Pulmonary artery endothelial cell (primary cell): ENCODE measurements at places on chromosomes 5 and 9.

DNA sequence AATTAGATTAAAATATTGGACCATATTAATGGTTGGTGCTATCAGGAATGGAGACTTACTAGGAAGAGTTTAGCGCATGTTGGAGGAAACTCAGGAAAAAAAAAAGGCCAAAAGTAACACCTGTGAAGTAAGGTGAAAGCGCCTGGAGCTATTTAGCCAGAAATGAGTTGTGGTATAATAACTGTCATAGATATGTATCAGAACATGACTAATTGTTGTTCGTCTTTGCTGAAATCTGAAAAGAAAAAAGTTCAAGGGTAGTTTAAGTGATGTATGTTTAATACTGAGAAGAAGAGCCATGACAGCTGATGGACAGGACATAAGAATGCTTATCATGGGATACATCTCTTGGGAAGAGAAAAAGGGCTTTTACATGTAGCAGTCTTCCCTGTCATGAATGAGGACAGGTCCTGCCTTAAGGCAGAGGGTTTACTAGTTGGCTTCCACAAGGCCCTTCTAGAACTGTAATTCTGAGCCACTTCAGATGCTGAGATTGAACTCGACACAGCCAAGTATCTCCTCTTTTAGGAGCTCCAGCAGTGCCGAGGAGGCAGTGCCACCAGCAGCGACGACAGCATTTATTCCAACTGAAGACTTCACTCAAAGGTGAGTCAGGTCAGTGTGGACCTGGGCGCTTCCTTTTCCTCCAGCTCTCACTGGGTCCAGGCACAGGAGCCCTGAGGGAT, 940 bp upstream of the CAMK4 start:
- no peak for DNase-seq

- no peak for DNase-seq
These were observed 614.7 kb downstream of the CSNK1G3 start for GRCh38 chr5:124126504-124127217.

DNA sequence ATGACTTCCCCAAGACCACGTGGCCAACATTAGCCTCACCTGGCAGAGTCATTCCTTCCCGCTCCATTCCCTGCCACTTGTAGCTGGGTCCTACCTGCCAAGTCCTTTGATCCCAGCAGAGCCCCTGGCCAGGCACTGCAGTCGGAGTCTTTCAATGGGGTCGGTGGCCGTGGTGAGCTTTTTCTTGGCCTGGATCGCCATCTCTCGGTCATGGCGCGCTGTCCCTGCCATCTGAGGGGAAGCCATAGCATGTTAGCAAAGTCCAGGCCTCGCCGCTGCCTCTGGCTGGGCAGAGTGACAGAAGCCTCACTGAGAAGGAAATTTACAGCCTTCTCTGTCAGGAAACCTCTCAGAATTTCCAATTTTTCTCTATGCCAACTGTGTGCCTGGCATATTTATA, 17.5 kb downstream of the CAPSL start:
- no peak for DNase-seq

DNA sequence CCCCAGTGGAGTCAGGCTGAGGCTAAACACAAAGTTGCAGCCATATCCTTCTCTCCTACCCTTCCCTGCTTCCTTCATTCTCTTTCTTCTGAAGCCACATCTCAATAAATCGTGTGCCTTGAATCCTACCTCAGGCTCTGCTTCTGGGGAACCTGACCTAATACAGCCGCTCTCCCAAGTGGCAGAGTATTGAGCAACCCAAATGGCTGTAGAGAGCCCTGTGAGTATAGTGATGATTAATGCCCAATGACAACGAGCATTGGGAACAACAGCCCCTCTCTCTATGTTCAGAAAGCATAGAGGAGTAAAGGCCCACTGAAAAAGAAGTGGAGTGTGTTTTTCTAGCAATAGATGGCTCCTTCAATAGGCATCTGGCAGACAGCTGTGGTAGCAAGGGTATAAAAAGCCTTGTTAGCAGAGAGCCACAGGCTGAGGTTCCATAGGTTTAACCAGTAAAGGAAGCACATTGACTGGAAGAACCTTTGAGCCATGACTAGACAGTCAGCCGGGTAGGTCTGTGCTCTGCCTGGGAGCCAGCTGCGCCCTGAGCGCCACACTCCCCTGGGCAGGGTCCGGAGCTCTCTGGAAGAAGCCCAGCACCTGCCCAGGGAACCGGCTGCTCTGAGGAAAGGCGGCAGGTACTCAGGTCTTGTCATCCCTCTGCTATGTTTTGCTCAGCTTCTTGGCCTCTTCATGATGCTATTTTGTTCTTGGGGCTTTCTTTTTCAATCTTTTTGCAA, 22.6 kb upstream of the HSPA9 start:
- DNase-seq = no peak

- no peak for DNase-seq
These were observed 284.7 kb upstream of the MAP3K1 start for GRCh38 chr5:56530626-56531138.

DNA sequence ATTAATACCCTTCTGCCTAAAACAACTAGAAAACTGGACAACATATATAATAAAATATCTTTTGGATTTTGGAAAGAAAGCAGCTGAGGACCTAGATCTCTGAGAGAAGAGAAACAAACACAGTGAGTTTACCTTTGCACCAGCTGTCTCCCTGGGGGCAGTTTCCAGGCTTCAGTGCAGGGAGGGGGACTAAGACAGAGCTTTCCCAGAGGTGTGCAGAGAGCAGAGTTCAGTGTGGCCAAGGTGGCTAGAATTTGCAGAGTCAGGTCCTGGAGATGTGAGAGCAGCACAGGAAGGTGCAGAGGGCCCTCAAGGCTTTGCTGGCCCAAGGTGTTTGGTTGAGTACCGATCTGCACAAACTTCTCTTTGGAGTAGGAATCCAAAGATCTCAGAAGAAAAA, 26.3 kb upstream of the PTPDC1 start:
- no peak for DNase-seq

DNA sequence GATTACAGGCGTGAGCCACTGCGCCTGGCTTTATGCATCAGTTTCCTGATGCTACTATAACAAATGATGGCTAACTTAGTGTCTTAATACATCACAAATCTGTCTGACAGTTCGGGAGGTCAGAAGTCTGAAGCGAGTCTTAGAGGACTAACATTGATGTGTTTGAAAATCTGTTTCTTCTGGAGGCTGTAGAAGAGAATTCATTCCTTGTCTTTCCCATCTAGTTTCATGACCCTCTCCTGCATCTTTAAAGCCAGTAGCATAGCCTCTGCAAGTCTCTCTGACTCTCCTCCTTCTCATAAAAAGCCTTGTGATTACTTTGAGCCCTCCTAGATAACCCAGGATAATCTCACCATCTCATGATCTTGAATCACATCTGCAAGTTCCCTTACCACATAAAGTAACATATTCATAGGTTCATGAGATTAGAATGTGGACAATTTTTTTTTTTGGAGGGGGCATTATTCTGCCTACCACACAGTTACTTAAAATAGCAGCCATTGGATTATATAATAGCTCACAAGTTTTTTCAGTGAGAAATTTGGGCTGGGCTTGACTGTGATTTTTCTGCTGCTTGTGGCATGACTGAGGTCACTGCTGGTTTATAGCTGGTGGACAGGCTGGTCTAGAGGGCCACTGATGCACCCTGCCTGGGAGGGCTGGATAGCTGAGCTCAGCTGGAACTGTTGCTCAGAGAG, 134.8 kb downstream of the FBXL7 start:
- DNase-seq = no peak

DNA sequence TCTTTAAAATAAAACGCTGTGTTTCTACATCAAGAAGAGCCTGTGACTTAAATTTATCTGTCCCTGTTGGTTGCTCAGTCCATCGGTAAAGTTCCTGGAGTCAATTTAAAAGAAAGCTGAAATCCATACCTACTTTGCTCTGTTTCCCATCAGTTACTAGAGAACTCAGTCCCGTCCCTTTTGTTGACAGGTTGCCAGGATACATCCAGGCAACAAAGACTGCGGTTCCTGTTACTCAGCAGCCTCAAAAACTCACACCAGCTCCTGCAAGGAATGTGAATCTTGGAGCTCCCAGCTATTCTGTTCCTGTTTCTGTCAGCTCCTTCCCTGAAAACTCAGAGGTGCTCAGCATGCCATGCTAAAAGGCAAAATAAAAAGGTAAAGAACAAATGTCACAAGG, at the start of gene ZNF474:
Gene ZNF474, plus strand, starts transcription at position 241 of the 400 bp plus-strand sequence. CDS start 22,445 bp downstream, outside the sequence.
- peak; percentile 75 for DNase-seq

GRCh38 chr5:57445006-57445704, 37.5 kb downstream of the ACTBL2 start:
- DNase-seq = no peak

DNA sequence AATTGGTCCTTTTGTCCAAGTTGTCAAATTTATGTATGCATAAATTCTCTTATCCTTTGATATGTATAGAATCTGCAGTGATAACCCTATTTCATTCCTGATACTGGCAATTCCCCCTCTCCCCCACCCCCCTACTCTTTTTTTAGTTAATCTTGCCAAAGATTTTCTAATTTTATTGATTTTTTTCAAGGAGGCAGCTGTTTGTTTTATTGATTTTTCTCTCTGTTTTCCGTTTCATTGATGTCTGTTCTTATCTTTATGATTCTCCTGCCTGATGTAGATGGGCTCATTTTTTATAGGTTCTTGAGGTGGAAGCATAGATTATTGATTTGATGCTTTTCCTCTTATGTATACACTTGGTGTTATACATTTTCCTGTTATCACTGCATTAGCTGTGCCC, 34.4 kb downstream of the SMC5 start:
- DNase-seq = no peak

DNA sequence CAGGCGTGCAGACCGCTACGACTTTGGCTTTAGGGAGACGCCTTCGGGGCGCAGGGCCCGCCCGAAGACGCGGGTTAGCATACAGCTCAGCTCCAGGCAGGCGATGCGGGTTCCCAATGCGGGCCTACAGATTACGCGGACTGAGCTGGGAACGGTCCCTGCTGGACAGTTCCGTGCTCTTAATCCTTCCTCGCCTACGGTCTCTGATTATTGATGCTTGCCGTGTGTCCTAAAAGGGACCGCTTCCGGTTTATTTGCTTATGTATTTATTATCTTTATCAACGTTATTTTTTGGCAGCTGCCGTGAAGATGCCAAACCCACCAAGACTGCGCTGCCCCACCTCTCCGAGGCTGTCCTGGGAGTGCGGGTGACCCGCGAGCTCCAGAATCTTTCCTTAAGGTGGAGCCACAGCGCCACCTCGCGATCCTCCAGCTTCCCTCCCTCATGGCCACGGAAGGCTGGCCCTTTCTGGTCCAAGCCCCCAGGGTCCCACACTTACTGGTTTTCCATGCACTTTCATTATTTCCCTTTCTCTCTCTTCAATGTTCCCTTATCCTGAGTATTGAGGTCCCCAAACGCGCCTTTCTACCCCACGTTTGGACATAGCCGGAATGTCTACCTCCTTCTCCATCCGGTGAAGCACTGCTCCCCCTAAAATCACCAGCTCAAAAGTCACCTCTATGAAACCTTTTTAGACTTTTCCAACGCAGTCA, 7.0 kb upstream of the EBF1 start:
- peak; percentile 26 for DNase-seq

GRCh38 chr5:91684625-91685024, 301.5 kb upstream of the ARRDC3 start:
- DNase-seq = no peak

DNA sequence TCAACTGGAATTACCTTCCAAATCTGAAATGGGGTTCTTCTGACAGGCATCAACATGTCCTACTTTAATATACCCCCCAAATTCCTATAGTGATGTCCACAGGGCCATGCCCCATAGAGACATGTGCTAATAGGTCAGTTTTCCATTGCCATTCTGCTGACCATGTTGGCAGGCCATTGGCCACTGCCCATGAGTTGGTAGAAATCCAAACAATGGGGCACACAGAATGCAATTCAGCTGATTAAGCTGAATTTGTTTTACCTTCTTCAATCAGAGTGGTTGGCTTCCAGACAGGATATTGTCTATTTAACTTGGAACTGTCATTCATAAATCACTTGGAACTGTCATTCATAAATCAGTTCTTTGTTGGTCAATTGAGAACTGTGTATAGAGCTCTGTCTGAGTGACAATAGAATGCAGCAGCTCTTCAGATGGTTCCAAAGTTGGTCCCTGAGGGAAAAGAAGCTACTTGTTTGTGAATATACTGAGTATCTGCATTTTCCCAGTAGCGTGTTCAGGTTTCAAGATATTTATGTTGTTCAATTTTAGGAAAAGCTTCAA, 336.9 kb downstream of the DRD1 start:
- DNase-seq = no peak

- DNase-seq = no peak
These were observed 19.7 kb downstream of the RAI14 start for GRCh38 chr5:34675857-34676256.

DNA sequence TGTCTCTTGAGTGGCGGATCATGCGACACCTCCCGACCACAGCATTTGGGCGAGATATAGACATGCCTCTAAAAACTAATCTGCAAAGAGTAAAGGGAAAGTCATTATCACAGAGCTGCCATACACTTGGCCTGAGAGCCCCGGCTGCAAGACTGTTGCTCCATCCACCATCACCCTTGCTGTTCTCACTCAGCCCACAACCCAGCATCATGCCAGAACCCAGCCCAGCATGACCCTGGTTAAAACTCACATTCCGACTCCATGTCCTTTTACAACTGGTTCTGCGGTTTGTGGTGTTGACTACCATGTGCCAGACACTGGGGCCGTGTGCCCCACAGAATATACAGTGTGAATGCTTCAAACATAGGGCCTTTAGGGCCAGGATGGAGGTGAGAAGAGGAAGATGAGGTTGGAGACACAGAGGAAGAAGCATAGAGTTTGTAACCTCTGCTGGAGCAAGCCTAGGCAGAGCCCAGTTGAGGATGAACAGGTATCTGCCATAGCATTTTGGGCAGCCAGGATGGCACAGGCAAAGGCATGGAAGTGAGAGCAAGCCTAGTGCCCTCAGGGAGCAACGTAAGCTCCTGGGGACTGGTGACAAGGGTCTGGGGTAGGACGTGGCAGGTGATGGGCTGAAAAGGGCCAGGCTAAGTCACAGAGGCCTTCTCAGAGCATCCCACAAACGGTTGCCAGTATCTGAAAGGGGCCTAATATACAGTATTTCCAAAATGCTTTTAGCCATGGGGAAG, 37.5 kb upstream of the SMU1 start:
- no peak for DNase-seq

- no peak for DNase-seq
These were observed 33.6 kb upstream of the ERBIN start for GRCh38 chr5:65892801-65893200.
